ENCODE measurements at places on chromosomes 6 and 20.

DNA sequence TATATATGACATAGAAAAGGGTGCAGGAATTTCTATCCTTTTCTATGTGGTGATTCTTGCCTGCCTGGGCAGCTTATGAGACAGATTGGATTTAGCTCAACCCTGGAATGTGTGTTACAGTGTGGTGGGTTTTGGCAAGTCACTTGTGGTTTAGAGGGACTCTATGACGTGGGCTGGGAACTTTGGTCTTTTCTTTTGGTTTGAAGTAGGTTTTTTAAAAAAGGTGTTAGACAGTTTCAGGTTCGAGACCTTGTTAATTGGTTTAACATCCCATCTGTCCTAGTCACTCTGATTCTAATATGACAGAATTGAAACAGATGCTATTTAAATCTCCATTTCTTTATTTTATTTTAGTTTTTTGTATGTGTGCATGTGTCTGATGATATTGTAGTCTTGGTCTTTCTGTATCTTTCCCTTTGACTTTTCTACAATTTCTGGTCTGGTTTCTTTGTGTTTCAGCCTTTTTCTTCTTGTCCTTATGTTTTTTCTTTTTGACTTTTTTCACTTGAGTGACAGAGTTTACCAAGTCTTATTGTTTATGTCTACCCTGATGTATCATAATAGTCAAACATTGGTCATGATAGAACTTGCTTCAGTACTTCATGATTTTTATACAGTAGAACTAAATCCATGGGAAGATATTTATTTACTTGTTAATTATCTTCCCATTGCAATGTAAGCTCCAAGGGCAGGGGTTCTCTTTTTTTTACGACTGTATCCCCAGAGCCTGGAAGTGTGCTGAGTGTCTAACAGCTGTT is 174.3 kb downstream of the CDKAL1 start:
- DNase-seq = no peak

DNA sequence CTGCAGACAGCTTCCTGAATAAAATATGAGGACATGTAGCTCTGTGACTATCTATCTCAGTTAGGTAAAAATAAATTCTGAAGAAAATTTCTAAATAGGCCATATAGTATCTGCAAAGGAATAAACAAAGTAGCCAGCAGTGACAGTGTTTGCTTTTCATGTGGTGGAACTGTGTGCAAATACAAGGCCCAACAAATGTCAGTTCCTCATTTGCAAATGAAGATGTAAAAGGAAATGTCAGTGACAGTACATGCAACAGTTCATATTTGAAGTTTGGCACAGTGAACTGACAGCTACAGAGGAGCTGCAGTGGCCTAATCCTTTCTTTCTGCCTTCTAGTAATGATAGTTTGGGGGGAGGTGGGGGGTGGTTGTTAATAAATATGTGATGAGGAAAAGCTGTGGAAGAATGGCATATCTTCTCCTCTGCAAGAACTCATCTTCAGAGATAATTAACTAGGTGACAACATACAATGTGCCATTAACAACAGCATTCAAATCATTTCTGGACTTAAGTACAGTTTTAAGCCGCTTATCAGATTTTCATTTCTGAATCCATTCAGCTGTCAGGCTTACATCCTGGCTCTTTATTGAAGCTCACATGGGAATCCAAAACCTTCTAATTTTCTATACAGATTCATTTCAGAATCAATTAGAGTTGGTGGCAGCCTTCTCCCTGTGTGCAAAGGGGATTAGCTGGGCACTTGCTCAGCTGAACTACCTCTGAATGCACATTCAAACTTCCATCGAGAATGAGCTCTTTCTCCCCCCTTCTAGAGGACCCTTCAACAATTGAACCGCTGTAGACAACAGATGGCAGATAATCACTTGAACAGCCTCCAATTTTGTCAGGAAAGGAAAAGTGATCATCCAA is 1059.0 kb upstream of the EPHA7 start:
- peak; percentile 64 for DNase-seq

DNA sequence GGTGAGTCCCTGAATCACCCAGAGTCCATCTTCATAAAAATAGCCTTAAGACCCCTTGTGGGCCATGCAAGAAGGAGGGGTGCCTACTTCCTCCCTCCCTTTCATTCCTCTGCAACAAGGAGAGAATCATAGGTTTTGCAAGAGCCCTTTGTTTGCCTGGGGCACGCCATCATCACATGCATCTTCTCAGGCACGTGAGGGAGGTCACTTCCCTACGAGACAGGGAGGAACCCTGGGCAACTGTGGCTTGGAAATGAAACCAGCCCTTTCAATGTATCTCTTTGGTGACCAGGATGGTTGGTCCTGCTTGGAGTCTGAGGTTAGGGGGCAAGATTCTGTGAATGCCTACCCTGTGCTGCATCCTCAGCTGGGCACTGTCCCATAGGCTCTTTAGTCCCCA is 194.8 kb downstream of the MAFB start:
- no peak for DNase-seq

GRCh38 chr20:57539889-57540288 is 14.9 kb upstream of the CTCFL start:
- DNase-seq = no peak

DNA sequence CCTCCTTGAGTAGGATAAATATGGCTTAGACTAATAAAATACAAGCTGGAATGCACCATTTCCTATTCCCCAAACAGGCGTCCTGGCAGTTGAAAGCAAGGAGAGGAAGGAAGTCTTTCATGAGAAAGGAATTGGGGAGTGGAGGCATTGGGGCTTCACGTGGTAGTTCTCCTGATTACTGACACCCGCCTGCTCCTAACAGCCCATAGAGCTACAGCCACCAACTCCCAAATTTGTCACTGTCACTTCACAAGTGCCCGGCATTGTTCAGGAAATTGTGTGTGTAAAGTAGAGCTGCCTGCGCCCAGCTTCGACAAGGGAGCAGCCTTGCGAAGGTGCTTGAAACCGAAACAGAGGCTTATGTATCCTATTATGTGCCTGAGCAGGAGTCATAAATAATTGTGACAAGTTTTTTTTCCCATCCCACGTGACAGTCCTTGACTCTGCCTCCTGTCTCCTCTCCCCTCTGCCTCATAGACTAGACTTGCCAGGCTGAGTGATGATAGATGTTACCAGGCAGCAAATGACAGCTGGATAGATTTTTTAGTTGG is 301.7 kb upstream of the ZFP64 start:
- peak; percentile 97 for DNase-seq

- DNase-seq = no peak
Observed at GRCh38 chr6:5540370-5540769, 279.1 kb downstream of the FARS2 start.

All from DMS153 (cell line).